ENCODE measurements at places on chromosomes 6 and 20. TPM values are rescaled to one million over a fixed set of nuclear protein-coding genes. Genes with fewer than 3 reads are reported as not detected.
A peak's percentile ranks its signal among the peaks of the same experiment; 100 is the strongest.

DNA sequence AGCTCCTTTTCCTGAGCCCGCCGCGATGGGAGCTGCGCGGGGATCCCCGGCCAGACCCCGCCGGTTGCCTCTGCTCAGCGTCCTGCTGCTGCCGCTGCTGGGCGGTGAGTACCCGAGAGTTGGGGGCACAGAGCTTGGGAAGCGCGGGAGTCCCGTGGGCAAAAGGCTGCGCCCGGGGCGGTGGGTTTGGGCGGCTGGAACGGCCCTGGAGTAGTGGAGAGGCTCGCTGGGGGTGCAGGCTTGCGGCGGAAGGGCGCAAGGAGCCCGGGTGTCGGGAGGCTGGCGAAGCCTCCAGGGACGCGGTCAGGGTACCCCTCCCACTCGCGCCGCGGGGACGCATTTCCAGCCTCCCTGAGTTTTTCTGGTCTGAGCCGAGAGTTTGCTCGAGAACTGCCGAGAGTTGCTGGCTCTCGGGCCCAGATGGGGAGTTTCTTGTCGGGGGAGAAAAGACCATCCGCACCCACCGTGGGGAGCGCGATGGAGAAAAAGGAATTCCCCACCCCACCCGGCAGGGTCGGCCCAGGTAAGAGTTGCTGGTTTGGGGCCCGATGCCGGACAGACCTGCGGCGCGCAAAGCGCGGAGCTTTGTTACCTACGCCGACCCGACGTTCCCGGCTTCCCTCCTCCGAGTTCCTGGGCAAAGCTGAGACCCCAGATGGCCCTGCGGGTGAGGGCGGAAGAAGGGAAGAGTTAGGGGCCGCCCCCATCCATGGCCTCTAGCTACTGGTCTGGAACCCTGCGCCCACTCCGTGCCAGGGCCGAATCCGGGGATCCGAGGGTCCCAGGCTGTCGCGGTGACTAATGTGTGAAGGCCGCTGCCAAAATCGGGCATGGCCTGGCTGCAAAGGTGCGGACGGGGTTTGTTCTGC lies 584 bp downstream of the PTK7 start:
- no peak for DNase-seq
- H3K27me3 ChIP-seq = peaks cover 17% of the 10 kb centered on the region
- H3K27ac ChIP-seq = no peak overlapping the region
- H3K4me3 ChIP-seq = peak overlapping the region; percentile 71
- H3K36me3 ChIP-seq = peaks cover 27% of the 10 kb centered on the region
- H3K4me1 ChIP-seq = peaks cover 12% of the 10 kb centered on the region

GRCh38 chr20:53981752-53982437 lies 88.5 kb downstream of the BCAS1 start:
- no peak overlapping the region for H3K4me3 ChIP-seq
- H3K27me3 ChIP-seq = no peaks in the 10 kb centered on the region
- no peaks in the 10 kb centered on the region for H3K4me1 ChIP-seq
- no peak for DNase-seq
- no peak overlapping the region for H3K27ac ChIP-seq

GRCh38 chr6:119148825-119149525 lies 70.5 kb upstream of the FAM184A start:
- no peaks in the 10 kb centered on the region for H3K36me3 ChIP-seq
- peaks cover 4% of the 10 kb centered on the region for H3K27me3 ChIP-seq
- peaks cover 8% of the 10 kb centered on the region for H3K4me1 ChIP-seq
- H3K4me3 ChIP-seq = no peak overlapping the region
- DNase-seq = no peak
- no peak overlapping the region for H3K27ac ChIP-seq

FAXC gene
- total RNA-seq = not detected

SCAND1 gene
- total RNA-seq = 35.9 TPM

PRDM13 gene
- 0.07 TPM for total RNA-seq

Data from activated B cell treated with CpG ODN at 0.5 μM for 24 hours (primary cell).